ENCODE measurements at places on chromosomes 16 and 17. TPM values are rescaled to one million over a fixed set of nuclear protein-coding genes. Genes with fewer than 3 reads are reported as not detected.

Gene ARL4D
- 1.5 TPM for total RNA-seq

DNA sequence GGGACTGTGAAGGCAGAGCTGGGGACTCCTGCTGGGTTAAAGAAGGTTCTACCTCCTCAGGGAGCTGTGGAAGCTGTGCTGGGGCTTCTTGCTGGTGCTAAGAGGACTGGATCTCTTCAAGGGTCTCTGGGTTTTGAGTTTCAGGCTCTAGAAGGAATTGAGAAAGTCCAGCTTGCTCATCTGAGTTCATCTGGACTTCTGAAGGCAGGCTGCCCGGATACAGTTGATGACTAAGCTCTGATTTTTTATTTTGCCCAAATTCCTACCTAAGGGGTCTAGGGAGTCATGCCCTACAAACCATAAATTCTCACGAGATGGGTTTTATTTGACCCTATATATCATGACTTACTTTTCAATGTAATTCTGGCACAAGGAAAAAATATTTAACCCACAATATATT lies 46.8 kb upstream of the TMEM97 start:
- no peak for DNase-seq

DNA sequence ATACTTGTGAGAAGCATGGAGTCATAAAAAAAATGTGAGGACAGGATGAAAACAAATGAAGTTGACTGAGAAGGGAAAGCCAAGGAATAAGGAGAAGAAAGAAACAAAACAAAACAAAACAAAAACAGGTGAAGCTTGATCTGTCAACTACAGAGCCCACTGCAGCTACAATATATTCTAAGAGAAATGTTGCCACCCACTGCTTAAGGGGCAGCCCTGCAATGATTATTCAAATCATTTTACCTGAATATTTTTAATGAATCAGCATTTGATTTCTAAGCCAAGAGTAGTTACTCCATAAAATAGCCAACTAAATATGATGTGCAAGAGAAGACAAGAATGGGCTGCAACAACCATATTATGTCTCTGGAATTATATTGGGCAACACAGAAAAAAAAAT lies 252.0 kb upstream of the KIF2B start:
- peak; percentile 17 for DNase-seq

DNA sequence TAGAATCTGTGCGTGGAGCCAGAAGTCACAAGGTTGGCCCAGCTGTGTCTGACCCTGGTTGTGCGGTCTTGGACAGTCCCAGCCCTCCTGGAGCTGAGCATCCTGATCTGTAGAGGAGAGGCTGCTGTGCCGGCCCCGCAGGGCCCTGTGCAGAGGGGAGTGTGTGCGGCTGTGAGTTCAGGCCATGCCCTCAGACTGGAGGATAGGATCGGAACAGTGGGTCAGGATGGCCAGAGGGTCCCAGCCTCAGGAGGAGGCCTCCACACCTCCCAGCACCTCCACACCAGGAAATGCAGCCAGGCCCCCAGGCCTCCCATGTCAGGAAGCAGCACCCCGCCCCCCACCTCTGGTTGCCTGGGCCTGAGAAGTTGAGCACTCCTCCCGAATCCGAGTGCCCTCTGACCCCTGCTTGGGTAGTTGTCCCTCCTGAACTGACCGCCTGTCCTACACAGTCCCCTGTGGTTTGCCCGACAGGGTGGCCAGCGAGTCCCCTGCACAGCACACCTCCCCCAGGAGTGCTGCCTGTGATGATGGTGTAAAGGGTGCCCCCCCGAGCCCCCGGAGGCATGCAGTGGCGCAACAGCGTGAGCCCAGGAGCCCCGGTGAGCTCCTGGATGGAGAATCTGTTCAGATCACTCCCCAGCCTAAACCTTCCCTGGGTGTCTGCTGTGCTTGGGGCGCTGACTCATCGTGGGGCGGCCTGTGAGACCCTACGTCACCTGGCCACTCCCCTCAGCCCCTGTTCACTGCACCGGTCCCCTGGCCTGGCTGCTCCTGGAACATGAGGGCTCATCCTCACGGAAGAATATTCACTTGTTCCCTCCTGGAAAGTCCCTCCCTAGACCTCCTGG lies 285.2 kb downstream of the SEC14L1 start:
- DNase-seq: peak; percentile 75
